ENCODE measurements at places on chromosomes 5 and 9.
A peak's percentile ranks its signal among the peaks of the same experiment; 100 is the strongest.

GRCh38 chr5:54186912-54187445 is 123.4 kb downstream of the ARL15 start:
- DNase-seq = peak; percentile 6

GRCh38 chr5:133845271-133845670 is 123.2 kb downstream of the C5orf15 start:
- DNase-seq = no peak

DNA sequence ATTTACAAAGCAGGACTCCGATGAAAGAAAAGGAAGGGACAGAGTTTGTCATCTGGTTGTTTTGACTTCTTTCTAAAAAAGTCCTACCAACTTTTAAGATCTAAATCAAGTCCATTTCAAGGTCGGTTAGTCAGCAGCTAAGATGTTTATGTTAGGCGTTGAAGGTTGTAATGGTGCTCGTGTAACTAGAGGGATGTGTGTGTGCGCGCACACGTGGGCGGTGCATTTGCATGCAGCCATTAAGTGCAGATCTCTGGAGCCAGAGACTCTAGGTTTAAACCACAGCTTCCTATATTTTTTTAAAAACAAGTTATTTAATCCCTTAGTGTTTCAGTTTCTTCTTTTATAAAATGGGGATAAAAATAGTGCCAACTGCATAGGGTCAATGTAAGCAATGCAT is 77.0 kb upstream of the SMIM32 start:
- no peak for DNase-seq

- DNase-seq = no peak
Measured at GRCh38 chr5:36657563-36657995, 51.2 kb downstream of the SLC1A3 start.

GRCh38 chr5:112635276-112635675 is 102.4 kb upstream of the APC start:
- DNase-seq = no peak

DNA sequence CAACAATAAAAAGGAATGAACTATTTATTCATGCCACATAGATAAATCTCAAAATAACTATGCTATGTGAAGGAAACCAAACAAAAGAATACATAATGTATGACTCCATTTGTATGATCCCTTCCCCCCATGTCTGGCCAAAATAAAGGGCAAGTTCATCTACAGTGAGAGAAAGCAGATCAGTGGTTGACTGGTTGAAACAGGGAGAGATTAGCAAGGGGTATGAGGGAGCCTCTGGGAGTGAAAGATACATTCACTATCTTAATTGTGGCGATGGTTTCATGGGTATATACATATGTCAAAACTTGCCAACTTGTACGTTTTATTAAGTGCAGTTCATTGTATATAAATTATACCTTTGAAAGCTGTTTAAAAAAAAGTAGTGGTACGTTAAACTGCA is 4.8 kb downstream of the PSMD5 start:
- no peak for DNase-seq

DNA sequence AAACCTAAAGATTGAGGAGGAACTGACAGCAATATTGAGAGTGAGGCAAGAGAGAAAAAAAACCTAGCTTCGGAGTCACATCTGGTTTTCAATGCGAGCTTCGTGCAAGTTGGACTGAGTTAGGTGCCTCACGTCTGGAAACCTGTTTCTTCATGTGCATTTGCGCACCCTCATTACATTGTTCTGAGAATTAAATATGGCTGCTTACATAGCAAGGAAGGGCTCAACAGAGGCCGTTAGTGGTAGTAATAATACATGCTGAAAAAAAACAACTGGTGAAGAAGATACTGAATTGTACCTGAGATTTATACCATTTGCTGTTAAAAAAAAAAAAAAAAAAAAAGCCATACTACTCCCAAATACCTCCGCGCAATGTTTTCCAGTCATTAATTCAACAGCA is 18.6 kb downstream of the DNAJA1 start:
- peak; percentile 25 for DNase-seq

DNA sequence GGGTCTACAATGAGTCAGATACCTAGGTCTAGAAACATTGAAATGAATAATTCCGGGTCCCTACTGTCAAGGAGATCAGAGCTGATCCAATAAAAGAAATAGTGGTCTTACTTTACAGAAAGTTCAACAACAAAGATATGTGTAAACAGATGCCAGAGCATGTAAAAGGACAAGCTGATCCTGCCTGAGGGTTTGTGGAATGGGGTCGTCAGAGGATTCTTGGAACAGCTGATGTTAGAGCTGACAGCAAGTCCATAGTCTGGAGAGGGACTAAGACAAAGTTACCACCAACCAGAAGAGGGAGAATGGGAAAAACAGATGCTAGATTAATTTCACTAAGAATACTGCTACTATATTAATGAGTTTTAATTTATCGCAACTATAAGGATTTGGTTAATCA is 71.5 kb downstream of the FREM1 start:
- no peak for DNase-seq

Measured in NCI-H2081 (cell line).